Hindlimb muscle (tissue), 1 donor: ENCODE measurements at places on chromosomes 3 and 15. TPM values are rescaled to one million over a fixed set of nuclear protein-coding genes. Genes with fewer than 3 reads are reported as not detected.
A peak's percentile ranks its signal among the peaks of the same experiment; 100 is the strongest.

DNA sequence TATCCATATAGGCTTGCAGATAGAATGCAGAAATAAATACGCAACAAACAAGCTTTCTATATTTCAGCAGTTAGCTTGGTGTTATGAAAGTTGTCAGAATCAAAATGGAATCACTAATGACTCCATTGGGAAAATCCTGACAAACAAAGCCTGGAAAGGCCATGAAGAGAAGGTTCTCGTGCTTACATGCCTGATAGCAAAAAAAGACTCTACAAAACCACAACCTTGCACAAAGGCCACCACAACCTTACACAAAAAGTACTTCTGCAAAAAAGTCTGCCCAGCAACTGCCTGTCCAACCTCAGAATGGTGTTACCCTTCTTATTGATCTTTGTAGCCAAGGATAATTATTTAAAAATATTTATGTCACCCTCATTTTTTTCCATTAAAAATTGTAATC lies 14.4 kb upstream of the PLSCR1 start:
- DNase-seq, result no peak

DNA sequence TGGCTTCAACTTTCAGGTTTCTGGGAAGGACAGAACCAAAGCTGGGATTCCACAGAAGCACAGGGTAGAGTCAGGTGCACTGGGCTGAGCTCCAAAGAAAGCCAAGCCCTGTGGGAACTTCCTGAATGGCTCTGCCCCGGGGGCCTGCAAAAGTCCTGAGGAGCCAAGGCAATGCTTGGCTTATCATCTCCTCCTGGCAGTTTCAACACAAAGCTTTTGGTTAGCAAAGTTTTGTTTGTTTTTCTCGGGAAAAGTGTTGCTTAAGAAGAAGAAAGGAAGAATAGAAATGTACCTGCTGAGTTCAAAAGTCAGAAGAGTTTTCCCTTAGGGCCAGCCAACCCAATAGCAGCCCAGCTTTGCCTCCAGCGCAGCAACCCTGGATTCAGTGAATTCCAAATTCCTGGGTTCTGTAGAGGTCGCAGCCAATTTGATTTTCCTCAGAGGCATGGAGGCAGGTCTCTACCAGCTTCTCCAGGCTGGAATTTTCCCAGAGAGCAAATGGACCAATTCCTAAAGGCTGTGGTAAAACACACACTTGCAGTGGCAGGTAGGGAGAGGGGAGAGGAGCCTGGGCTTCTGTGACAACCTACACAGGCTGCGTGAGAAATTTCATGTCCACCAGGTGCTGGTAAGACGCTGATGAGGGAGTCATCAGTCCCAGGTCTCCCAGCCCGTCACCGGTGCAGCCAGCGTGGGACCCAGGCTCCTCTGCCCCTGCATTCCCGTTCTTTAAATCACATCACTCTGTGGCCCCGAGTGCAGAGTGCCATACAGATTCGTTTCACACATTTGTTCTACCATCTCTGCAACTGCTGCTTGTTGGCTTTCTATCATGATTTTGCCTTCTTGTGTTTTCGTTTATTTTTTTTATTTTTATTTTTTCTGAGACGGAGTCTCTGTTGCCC lies 54.3 kb upstream of the SNRPA1 start:
- no peak for DNase-seq

DNA sequence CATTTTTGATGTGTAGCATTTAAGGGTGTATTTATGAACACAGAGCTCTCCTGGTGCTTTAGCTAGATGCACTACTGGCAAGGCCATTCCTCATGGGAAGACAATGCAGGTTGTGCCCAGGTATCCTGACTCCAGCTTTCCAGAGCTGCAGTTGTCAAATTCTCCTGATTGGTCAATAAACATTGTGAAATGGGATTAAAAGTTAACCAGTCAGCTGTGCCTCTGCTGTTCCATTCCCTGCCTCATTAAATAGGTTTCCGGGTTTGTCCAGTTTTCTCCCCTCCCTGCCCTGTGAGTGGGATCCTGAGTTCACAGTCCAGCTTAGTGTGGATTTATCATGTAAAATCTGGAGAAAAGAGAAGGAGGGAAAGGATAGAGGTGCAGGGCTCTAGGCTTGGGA lies 207.3 kb downstream of the SQOR start:
- no peak for DNase-seq

- peak; percentile 29 for DNase-seq
Observed at GRCh38 chr3:27596334-27596841, 112.2 kb upstream of the SLC4A7 start.

DNA sequence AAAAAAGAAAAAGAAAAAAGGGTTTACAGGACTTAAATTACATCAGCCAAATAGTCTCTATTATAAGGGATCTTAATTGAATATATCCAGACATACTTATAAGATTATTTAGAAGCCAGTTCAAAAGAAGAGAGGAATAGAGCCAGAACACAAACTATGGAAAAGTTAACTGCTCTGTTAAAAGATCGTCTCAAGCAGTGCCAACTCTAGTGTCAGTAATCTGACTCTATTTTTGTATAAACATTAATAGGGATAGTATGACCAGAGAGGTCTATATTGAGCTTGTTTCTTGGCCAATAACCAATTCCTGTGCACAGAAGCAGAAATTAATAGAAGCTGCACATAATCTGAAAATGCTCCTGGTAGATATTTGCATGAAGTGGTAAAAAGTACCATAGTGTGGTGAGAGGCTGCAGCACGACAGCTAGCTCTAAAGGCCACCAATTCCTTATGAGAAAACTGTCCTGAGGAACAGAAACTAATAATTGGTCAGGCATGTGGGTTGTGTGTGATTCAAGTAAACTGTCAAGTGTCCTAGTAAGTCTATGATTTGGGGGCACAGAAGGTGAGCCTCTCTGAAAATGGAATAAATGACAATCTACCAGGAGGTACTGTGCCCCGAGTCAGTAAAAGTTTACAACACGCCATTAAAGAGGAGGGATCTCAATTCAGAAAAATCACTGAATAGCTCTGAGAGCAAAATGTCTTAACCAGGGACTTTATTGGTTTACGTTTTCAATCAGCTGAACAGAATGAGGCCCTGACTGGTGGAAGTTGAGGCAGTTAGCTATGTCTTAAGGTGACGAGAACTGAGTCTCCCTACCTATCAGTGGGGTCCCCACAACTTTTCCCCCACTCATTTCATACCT lies 51.5 kb upstream of the NANOGP8 start:
- no peak for DNase-seq

GRCh38 chr3:141795276-141795675 lies 32.1 kb downstream of the GRK7 start:
- DNase-seq, result no peak

- no peak for DNase-seq
Observed at GRCh38 chr15:87873516-87873915, 383.0 kb downstream of the NTRK3 start.

DNA sequence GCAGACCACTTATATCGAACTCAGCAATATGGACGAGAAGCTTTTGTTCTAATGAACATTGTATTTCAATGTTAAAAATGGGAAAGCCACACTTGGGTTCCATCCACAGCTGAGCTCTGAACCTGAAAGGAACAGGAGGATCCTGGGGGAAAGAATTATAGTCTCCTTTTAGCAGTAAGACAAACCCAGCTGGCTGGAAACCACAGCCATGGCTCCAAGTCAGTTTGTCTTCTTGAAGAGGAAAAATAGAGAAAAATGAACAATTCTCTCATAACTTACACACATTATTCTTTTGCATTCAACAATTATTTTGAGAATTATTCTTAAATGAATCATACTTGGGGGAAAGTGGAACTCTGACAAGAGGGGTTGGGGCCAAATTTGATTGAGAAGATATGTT lies 149.2 kb upstream of the VEPH1 start:
- peak; percentile 45 for DNase-seq

GRCh38 chr3:181442066-181442465 lies 269.7 kb upstream of the SOX2 start:
- DNase-seq, result no peak

DNA sequence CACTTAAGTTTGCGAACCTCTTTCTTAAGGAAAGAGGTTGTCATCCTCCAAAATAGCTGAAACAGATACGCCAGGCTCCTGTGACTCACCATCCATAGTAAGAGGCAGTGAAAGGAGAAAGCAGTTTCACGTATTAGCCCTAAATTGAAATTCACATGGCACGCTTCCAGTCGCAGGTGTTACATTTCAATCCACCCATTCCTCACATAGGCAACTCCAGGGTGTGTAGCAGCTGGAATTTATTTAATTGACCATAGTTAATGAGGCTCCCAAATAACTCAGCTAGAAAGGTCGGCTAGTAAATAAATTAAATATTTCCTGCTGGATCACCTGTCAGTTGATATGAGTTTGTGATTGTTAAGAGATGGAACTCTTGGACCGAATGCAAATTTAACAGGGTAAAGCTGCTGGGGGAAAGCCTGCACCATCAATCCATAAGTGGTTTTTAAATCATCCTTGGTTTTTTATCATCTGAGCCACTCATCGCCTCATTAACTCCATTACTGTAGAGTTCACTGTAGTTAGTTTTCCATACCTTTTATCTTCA lies 19.6 kb downstream of the NSUN3 start:
- peak; percentile 27 for DNase-seq

DNA sequence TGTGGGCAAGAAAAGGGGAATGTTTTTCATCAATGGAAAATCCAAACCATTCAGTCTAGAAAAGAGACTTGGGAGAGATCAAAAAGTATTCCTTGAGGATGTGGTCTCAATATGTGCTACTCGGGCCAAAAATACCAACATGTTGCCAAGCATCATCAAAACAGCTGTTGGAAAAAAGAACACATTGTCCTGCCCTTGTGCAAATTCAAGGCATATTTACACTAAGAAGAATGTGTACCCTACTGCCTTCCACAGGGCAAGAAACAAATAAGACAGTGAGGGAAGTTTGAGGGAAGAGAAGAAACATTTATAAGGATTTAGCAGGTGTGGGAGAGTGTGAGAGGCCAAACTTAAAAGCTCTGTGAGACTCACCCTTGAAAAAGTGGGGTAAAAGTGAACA lies 252.1 kb downstream of the NTRK3 start:
- no peak for DNase-seq

DNA sequence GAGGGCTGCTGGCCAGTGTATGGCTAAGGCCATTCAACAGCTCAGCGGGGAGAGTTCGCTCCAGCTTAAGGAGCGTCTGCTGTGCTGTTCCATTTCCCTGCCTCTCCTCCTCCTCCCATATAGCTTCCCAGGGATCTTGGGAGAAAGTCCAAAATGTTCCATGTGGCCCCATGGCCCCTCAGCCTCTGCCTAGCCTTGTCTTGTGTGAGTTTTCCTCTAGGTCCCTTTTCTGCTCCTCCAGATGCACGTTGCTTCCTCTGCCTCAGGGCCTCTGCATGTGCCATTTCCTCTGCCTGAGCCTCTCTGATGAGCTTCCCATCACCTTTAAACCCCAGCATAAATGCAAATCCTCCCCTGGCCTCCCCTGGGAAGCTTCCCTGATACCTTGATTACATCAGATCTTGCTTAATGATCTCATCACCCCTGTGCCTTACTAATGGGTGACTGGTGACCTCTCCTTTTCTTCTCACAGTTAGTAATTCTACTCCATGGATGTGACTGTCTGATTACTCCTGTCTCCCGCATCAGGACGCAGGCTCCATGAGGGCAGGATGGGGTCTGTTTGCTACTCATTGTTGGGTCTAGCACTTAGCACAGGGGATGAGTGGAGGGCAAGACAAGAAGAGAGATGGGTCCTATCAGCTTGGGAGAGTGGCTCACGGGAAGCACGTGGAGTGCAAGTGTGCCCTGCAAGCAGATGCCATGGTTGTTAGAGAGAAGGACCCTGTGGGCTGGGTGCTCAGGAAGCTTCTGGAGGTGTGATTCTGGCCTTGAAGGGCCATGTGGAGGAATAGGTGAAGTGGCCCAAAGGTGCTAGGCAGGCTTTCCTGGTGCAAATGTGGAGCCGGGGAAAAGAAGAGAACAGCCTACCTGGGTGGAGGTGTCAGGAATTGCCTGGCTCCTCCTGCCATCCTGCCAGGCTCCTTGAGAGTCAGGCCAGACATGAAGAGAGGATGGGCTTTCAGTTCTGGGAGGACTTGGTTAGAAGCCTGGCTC lies 23.8 kb downstream of the ITGA11 start:
- no peak for DNase-seq

DNA sequence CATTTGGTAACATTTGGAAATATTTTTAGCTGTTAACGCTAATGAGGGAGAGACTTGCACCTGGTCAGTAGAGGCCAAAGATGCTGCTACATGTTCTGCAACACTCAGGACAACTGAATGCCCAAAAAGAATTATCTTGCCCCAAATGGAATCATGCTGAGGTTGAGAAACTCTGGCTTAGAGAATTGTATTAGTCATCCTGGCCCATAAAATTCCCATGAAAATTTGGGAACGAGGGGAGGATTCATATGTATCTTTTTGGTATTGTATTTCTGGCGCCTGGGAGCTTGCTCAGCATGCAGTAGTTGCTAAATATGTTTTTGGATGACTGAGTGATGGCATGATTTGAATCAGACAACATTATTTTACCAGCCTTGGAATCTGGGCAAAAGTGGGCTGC lies 59.9 kb downstream of the CHL1 start:
- no peak for DNase-seq

MUC20 gene
- 6.6 TPM for polyA plus RNA-seq

TRIM42 gene
- not detected for polyA plus RNA-seq

CYP11A1 gene
- 1.4 TPM for polyA plus RNA-seq

NMB gene
- 1.6 TPM for polyA plus RNA-seq

AQP9 gene
- 0.12 TPM for polyA plus RNA-seq

SEMA6D gene
- polyA plus RNA-seq, result 56.4 TPM

CKMT1A gene
- polyA plus RNA-seq, result not detected

TMEM108 gene
- polyA plus RNA-seq, result 28.5 TPM

GPX1 gene
- polyA plus RNA-seq, result 146 TPM
